ENCODE measurements at places on chromosomes 6 and 20.

GRCh38 chr20:36472637-36473090 is 68.7 kb upstream of the MYL9 start:
- no peak for DNase-seq

GRCh38 chr6:52834481-52834880 is 6.1 kb downstream of the GSTA5 start:
- DNase-seq: no peak

DNA sequence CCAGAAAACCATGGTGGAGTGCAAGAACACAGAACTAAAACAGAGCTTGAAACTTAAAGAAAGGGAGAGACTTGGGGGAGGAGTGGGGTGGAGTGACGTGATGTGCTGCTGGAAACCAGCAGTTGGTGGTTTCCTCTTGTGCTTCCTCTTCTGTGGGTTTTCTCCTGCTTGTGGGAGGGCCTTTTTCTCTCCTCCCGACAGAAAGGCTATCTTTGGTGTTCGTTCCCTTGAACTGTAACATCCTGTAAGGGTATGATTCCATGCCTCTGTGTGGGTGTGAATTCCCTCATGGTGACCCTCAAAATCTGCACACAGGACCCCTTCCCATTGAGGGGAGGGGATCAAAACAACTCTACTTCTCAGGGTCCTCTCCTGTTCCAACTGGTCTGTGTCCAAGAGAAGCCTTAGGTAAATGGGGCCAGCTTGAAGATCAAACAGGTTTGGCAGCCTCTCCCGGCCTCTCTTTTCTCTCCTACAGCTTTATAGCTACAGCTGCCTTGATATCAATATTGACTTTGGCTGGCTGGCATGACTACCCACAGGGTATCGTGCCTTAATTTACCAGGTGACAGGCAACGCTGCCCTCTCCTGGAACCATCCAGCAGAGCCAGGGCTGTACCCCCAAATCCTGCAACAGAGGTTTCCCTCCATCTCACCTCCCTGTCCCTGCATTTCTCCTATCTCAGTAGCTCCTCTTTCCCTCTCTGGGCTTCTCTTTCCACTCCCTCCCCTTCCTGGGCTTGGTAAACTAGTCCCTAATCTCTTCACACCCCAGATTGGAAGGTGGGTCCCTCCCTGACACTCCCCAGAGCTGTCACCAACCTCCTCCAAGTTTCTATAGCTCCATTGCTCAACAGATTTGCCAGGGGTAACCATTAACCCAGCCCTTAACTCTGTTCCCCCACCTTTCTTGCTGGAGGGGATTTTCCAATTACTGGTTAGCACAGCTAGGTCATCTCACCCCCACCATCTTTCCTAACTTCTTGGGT is 1.5 kb upstream of the MSH5 start:
- no peak for DNase-seq

GRCh38 chr6:146553377-146554135 is 9.9 kb downstream of the RAB32 start:
- no peak for DNase-seq

- no peak for DNase-seq
These were observed 220.2 kb downstream of the ATXN1 start for GRCh38 chr6:16540804-16541752.

DNA sequence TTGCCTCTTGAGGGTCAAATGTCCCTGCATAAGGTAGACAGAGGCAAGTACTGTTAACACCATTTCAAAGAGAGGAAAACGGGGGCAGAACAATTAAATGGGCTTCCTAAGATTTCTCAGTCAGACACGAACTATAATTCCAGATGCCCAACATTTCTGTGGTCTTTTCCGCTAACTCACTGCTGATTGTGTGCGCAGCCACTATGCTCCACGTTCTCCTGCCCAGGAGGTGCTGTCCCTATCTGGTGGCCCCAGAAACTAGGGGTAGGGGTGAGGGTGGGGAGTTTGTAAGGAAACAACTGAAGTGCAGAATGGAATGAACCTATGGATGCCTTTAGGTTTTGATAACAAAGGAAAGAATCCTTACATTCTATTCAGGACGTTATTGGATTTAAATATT is 86.1 kb upstream of the BACH2 start:
- DNase-seq: no peak

- no peak for DNase-seq
These were observed 442.4 kb downstream of the FRK start for GRCh38 chr6:115618256-115618655.

- DNase-seq: no peak
These were observed 48.9 kb downstream of the CNBD2 start for GRCh38 chr20:36017048-36017951.

DNA sequence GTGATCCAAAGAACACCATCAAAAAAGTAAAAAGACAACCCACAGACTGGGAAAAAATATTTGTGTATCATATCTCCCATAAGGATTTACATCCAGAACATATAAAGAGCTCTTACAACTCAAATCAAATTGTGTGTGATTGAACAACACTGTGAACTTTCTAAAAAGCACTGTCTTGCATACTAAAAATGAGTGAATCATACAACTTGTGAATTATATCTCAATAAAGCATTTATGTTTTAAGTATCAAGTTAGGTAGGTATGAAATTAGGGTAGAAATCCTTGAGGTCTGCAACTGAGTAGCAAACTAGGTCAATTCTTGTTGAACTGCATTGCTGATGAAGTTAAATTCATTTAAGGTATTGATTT is 14.1 kb downstream of the SAMHD1 start:
- DNase-seq: no peak

All from NCI-H2171 treated with DMSO at 0.1 percent for 48 hours (cell line).